ENCODE measurements at places on chromosomes 11 and 22. TPM values are rescaled to one million over a fixed set of nuclear protein-coding genes. Genes with fewer than 3 reads are reported as not detected.

The KCTD14 gene
- 1.9 TPM for total RNA-seq

GRCh38 chr22:35648066-35649025 lies at the start of gene APOL6:
APOL6 (plus strand) TSS chr22:35648446; CDS start chr22:35656426, 7,980 bp downstream.
- peak; percentile 79 for DNase-seq

The FGF19 gene
- 0.11 TPM for total RNA-seq

GRCh38 chr11:92854952-92855351 lies 114.5 kb upstream of the MTNR1B start:
- no peak for DNase-seq

The SERHL2 gene
- 1.5 TPM for total RNA-seq

GRCh38 chr22:19713650-19714311 lies 522 bp upstream of the SEPTIN5 start:
- no peak for DNase-seq

The PDE2A gene
- 0.06 TPM for total RNA-seq

DNA sequence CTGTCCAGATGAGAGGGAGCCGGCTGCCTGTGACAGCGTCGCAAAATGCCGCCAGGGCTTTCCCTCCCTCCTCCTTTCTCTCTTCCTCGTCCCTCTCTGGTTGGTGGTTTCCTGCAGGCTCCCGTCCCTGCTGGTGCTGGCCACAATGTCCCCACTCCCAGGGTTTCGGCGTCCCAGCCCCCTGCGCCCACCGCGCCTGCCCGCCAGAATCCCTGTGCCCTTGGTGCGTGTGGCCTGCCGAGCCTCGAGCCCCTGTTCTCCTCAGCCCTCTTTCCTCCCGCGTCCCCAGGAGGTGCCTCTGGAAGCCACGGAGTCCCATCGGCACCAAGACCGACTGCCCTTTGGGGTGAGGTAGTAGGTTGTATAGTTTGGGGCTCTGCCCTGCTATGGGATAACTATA lies 37.9 kb upstream of the PPARA start:
- no peak for DNase-seq

DNA sequence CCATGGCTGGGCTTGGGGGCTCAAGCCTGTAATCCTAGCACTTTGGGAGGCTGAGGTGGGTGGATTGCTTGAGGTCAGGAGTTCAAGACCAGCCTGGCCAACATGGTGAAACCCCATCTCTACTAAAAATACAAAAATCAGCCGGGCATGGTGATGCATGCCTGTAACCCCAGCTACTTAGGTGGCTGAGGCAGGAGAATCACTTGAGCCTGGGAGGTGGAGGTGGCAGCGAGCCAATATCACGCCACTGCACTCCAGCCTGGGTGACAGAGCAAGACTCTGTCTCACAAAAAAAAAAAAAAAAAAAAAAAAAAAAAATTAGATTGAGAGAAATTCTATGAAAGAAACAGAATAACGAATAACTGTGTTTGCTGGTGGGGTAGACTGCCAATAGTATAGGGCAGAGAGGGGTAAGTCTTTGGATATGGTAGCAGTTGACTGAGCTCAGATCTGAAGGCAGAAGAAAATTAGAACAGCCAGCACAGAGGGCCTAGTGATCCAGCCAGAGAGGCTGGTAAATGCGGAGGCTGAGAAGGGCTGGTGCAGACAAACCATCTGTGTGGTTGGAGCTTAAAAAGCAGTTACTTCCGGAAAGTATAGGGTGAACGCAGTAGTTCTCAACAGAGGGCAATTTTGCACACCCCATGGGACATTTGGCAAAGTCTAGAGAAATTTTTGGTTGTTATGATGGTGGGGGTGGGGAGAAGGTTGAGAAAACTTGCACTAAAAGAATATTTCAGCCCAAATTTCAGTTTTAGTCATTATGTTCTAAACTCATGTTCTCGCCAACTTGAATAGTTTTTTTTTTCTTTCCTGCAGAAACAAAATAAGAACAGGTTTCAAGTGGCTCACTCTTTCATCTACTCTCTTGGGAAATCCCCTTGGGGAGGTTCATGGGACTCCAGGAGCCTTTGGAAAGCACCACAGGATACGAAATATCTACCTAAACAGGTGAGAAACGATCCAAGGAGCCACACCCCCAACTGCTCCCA lies 1.6 kb upstream of the HORMAD2 start:
- DNase-seq: no peak

GRCh38 chr11:121898903-121899302 lies 217.1 kb downstream of the BLID start:
- no peak for DNase-seq

The GRIA4 gene
- not detected for total RNA-seq

DNA sequence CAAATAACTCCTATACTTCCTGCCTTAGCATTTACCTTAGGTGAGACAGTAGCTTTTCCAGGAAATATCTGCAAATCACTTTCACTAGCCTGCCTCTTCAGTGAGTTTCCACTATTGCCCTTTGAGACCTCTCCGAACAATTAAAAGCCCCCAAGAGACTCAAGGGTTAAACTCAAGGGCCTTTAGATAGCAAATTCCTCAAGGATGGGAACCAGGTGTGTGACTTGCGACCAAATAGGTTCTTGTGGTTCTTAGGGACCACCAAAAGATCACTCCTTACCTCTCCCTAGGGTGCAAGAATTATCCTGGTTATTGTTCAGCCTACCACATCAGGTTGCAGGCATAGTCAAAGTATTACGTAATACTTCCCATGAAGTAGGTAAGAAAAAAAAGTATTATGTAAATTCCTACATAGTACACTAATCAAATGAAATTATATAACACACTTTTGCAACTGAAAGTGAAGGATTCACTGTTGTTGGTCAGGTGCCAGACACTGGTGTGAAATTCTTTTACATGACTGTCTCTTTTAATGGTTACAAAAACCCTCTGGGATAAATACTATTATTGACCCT lies 1.4 kb upstream of the RDX start:
- no peak for DNase-seq

The YPEL1 gene
- total RNA-seq: 0.80 TPM
